NCI-H1417 treated with DMSO at 0.1 percent for 48 hours (cell line): ENCODE measurements at places on chromosomes 13 and 19.

DNA sequence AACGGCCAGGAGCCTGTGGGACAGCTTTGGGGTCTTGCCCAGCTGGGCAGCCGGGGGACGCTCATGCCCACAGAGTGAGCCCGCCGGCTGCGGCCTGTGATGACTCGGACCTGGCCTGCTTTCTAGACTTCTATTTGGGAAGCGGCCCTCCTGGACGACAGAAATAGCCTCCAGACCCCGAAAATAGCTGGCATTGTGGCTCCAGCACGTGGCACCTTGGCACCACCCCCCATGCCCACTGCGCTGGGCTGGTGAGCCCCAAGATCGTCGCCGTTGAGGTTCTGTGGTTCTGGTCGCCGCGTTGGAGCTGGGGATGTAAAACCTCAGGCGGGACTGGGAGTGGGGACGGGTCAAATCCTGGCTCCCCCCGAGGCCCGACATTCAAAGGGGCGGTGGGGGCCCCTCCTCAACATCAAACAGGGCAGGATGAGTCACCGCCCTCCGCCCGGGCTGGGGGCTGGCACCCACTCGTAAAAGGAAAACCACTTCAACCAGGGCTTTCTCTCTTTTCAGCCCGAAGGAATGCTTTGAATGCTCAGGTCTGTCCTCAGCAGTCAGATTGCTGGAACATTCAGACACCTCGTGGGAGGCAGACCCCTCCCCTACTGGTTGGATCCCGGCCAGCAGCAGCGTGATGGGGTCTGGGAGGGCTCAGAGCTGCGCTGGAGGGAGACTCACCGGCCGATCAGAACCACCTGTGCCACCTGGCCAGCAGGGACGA, 42.1 kb downstream of the GADD45B start:
- DNase-seq = no peak

GRCh38 chr19:1379126-1379905, 4.4 kb upstream of the NDUFS7 start:
- no peak for DNase-seq

GRCh38 chr19:31057476-31057875, 291.8 kb downstream of the TSHZ3 start:
- no peak for DNase-seq

DNA sequence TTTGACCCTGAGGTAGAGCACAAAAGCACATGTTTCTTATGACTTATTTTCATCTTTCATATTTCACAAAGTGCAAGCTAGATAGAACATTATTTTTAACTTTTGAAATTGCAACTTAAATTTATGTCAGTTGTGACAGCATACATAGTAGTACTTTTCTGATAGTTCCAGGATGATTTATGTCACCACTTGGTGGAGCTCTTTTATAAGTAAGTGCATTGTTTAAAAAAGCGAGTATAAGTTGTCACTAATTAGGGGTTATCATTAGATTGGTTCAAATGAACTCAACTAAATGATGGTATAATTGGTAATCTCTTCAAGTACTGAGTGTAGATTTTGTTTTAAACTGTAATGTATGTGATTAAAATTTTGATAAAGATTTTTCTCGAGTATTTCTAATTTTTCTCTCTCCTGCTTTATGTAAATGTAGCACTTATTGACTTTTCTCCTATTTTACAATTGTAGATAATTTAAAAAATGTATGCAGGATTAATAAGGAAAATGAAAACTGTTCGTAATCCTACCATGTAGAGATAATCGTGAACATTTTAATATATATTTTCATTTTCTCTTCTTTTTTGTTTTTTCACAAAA, 31.1 kb downstream of the RB1 start:
- no peak for DNase-seq

GRCh38 chr19:33177417-33177979, 16.6 kb upstream of the LRP3 start:
- DNase-seq = no peak

GRCh38 chr13:34310539-34310938, 492.6 kb downstream of the RFC3 start:
- DNase-seq = no peak
